ENCODE measurements at places on chromosomes 11 and 22.

GRCh38 chr11:64926689-64927088 lies 2.2 kb downstream of the PPP2R5B start:
- DNase-seq, result no peak

GRCh38 chr11:69848201-69848600 lies 29.0 kb upstream of the FGF3 start:
- DNase-seq, result no peak

GRCh38 chr22:19271856-19272535 lies 19.5 kb downstream of the CLTCL1 start:
- DNase-seq, result no peak

- no peak for DNase-seq
Observed at GRCh38 chr11:67160872-67161783, 42.1 kb downstream of the KDM2A start.

GRCh38 chr11:64123679-64124078 lies 42.2 kb downstream of the MACROD1 start:
- DNase-seq, result no peak

DNA sequence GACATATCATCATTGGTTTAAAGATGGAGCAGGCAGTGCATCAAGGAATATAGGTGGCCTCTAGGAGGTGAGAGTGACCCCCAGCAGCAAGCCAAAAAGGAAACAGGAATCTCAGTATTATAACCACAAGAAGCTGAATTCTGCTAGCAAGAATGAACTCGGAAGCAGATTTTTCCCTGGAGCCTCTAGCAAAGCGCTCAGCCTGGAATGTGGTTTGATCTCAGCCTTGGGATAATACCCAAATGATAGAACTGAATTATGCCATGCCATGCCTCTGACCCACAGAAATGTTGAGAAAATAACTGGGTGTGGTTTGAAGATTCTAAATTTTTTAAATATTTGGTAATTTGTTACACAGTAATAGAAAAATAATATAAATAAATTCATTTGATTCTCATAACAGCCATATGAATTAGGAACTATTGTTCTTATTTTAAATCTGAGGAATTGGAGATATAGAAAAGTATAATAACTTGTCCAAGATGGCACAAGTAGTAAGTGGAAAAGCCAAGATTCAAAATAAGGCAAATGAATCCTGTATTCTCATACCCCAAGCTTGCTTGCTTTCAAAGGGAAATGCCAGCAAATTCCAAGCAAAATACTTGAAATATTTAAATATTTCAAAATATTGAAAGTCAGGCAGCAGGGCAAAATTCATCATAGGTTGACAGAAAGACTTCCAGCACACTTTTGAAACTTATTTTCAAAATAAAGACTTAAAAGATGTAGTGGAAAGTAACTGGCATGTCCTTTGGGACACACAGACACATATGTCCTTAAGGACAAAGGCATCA lies 567.4 kb downstream of the KCNA4 start:
- no peak for DNase-seq

GRCh38 chr11:20075627-20076026 lies 84.6 kb downstream of the DBX1 start:
- DNase-seq, result no peak

GRCh38 chr22:50260801-50261614 lies 475 bp downstream of the MAPK12 start:
- DNase-seq, result no peak

DNA sequence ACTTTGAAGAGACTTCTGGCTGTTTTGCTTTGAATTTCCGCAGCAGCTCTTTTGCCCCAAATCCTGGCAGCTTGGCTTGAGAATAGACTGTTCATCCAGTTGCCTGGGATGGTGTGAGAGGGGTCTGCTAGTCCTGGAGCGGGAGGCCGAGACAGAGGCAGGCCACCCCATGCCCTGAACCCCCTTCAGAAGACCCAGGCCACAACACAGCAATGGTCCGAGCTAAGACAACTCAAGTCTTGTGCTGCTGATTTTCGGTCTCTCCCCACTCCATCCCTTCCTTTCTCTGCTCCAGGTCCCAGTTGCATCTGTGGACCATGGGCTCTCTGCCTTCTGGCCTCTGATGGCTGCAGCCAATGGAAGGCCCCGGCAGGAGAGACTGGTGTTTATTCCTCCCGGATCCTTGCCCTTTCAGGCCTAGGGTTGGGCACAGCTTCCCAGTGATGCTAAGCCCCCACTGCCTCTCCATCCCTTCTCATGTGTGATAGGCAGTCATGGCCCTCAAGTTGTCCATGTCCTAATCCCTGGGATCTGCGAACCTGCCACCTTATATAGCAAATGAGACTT lies 31.9 kb upstream of the TP53I11 start:
- no peak for DNase-seq

DNA sequence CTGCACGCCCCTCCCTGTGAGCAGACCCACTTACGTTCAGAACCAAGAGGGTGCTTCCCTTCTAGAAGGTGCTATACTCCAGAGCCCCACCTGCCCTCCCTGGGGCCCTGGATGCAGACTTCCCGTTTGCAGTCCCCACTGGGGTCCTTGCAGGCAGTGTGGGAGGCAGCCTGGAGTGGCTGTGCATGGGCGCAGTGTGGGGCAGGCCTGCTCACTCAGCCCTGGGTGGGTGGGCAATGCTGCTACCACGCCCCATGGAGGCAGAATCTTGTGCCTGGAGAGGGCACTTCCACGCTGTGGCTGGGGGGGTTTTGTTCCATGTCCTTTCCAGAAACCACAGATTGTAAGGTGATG lies 116.2 kb downstream of the KCNQ1OT1 start:
- DNase-seq, result no peak

GRCh38 chr22:37884420-37884819 lies 21.7 kb upstream of the MICALL1 start:
- DNase-seq, result no peak

GRCh38 chr11:73549376-73549775 lies 48.5 kb downstream of the FAM168A start:
- no peak for DNase-seq

Data from NT2/D1 (cell line).